Upper lobe of left lung (tissue), 6 donors: ENCODE measurements at places on chromosomes 2 and 18. TPM values are rescaled to one million over a fixed set of nuclear protein-coding genes. Genes with fewer than 3 reads are reported as not detected.

ALK gene
- total RNA-seq = 0.40 TPM

CRYGC gene
- total RNA-seq = not detected

RBKS gene
- total RNA-seq = 3.3 TPM

EVA1A gene
- 40.8 TPM for total RNA-seq

TMEM169 gene
- total RNA-seq = 0.91 TPM

CYP27C1 gene
- total RNA-seq = 0.15 TPM

SGPP2 gene
- 17.2 TPM for total RNA-seq

DNA sequence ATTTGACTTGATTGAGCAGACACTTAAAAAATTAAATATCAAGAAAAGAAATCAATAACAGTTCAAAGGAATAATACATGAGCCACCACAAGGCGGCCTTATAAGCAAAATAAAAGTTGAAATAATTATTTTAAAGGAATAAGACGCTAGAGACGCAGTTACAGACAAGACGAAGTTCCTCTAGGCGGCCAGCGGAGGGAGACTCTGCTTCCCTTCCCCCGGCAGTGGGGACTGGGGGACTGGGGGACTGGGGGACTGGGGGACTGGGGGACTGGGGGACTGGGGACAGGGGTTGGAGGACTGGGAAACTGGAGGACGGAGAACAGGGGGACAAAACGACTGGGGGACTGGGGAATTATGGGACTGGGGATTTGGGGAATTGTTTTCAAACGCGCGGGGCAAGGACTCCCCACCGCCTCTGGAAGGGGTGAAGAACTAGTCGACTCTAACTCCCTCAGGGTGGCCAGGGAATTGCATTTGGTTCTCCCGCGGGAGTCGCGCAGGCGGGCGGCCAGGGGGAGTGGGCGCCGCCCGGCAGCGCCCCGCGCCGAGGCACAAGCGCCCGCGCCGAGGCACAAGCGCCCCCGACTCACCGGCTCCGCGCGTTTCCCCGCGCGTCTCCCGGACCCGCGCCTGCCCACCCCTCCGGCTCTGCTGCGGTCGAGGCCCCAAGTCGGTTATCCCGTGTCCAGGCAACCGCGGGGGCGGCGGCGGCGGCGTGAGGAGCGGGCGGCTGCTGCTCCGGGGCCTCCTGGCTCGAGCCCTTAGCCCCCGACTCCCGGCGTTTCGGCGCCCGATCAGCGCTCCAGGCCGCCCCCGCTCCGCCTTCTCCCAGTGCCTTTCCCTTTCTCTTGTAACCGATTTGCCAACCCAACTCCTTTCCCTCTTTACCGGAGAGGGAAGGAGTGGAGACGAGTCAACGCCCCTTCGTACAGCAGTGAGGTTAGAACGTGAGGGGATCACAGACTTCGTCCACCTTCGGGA lies at the start of gene CCDC178:
TSS of gene CCDC178 (minus strand) at position 662 of the 984 bp plus-strand sequence. CDS start 28,633 bp downstream, outside the sequence.
- H3K4me1 ChIP-seq = no peaks in the 10 kb centered on the region
- no peak for DNase-seq
- H3K36me3 ChIP-seq = no peaks in the 10 kb centered on the region
- no peaks in the 10 kb centered on the region for H3K27me3 ChIP-seq
- peak within 1 kb of the TSS; percentile 56 for H3K4me3 ChIP-seq

GRCh38 chr18:70385474-70385873 lies 96.6 kb downstream of the SOCS6 start:
- no peak overlapping the region for H3K27ac ChIP-seq
- H3K36me3 ChIP-seq = no peaks in the 10 kb centered on the region
- no peaks in the 10 kb centered on the region for H3K27me3 ChIP-seq
- peaks cover 5% of the 10 kb centered on the region for H3K4me1 ChIP-seq

- no peak overlapping the region for H3K4me3 ChIP-seq
- H3K27me3 ChIP-seq = no peaks in the 10 kb centered on the region
- no peaks in the 10 kb centered on the region for H3K36me3 ChIP-seq
- no peak overlapping the region for H3K27ac ChIP-seq
- DNase-seq = no peak
Measured at GRCh38 chr2:56082665-56083064, 101.1 kb upstream of the CCDC85A start.

GRCh38 chr18:48820483-48821250 lies 130.1 kb downstream of the SMAD7 start:
- peaks cover under 1% of the 10 kb centered on the region for H3K4me1 ChIP-seq
- no peak overlapping the region for H3K27ac ChIP-seq
- no peaks in the 10 kb centered on the region for H3K27me3 ChIP-seq
- peak; percentile 15 for DNase-seq
- peaks cover 39% of the 10 kb centered on the region for H3K36me3 ChIP-seq

DNA sequence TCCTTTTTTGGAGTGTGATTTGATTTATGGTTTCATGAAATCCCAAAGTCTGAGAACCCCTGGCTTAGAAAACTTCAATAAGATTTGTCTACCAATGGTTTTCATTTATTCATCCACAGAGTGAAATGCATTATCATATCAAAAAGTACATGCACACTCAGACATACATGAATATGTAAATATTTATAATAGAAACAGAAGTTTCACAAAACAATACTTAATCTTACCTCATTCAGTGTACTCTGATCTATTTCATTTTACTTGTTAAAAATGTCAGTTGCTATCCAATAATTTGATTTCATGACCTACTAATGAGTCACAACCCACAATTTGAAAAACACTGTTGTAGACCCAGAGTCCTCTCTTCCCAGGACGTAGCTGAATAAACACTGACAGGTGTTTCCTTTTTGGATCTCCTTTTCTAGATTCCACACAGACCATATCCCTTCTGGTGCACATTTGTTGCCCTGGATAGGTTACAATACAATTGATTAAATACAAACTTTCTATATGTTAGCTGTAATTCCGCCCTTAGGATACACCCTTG lies 10.4 kb upstream of the CAVIN2 start:
- H3K4me3 ChIP-seq = no peak overlapping the region
- no peak overlapping the region for H3K27ac ChIP-seq
- H3K36me3 ChIP-seq = no peaks in the 10 kb centered on the region
- no peaks in the 10 kb centered on the region for H3K27me3 ChIP-seq
- DNase-seq = no peak

GRCh38 chr2:182866461-182867406 lies at the start of gene FRZB:
FRZB (minus strand) TSS chr2:182866637; CDS start chr2:182866552, 85 bp downstream.
- H3K36me3 ChIP-seq = no peaks in the 10 kb centered on the region
- H3K27me3 ChIP-seq = no peaks in the 10 kb centered on the region

- H3K27ac ChIP-seq = no peak overlapping the region
- H3K36me3 ChIP-seq = no peaks in the 10 kb centered on the region
- H3K4me1 ChIP-seq = peaks cover 13% of the 10 kb centered on the region
- no peaks in the 10 kb centered on the region for H3K27me3 ChIP-seq
Measured at GRCh38 chr2:45647356-45647755, 4.1 kb upstream of the PRKCE start.

DNA sequence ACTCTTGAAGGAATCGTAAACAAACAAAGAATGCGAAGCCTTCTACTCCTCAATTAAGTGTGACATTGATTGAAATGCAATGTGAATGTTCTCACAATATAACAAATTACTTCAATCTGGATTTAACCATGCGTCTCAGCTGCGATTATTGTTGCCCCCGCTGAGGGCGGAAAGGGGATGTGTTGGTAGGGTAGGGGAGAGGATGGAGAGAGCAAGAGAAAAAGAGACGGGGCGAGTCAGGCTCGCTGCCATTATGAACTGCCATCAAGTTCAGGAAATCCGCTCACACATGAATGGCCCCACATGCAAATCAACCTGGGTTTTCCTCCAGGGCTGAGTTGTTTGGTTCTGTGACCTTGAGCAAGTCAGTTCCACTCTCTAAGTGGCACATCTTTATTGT lies 129.8 kb downstream of the PXDN start:
- H3K4me1 ChIP-seq = no peaks in the 10 kb centered on the region
- no peak for DNase-seq
- H3K4me3 ChIP-seq = no peak overlapping the region
- no peaks in the 10 kb centered on the region for H3K27me3 ChIP-seq
- H3K36me3 ChIP-seq = no peaks in the 10 kb centered on the region

GRCh38 chr2:160220545-160221009 lies 20.5 kb upstream of the ITGB6 start:
- no peaks in the 10 kb centered on the region for H3K36me3 ChIP-seq
- no peaks in the 10 kb centered on the region for H3K27me3 ChIP-seq
- DNase-seq = no peak
- peak overlapping the region; percentile 90 for H3K27ac ChIP-seq
- no peak overlapping the region for H3K4me3 ChIP-seq
- peaks cover 19% of the 10 kb centered on the region for H3K4me1 ChIP-seq

GRCh38 chr2:118834901-118835745 lies 12.3 kb downstream of the EN1 start:
- H3K4me3 ChIP-seq = peak overlapping the region; percentile 31
- H3K27ac ChIP-seq = no peak overlapping the region
- DNase-seq = no peak
- H3K27me3 ChIP-seq = peaks cover 64% of the 10 kb centered on the region
- no peaks in the 10 kb centered on the region for H3K36me3 ChIP-seq
- peaks cover 16% of the 10 kb centered on the region for H3K4me1 ChIP-seq

GRCh38 chr2:118498943-118499342 lies 348.5 kb downstream of the EN1 start:
- H3K36me3 ChIP-seq = no peaks in the 10 kb centered on the region
- no peaks in the 10 kb centered on the region for H3K4me1 ChIP-seq
- no peak for DNase-seq
- H3K4me3 ChIP-seq = no peak overlapping the region
- H3K27ac ChIP-seq = no peak overlapping the region
- H3K27me3 ChIP-seq = no peaks in the 10 kb centered on the region

GRCh38 chr2:212311807-212312404 lies 226.7 kb downstream of the ERBB4 start:
- no peaks in the 10 kb centered on the region for H3K27me3 ChIP-seq
- no peak overlapping the region for H3K4me3 ChIP-seq
- H3K27ac ChIP-seq = no peak overlapping the region
- DNase-seq = no peak
- H3K36me3 ChIP-seq = no peaks in the 10 kb centered on the region
- H3K4me1 ChIP-seq = no peaks in the 10 kb centered on the region
